GM12878 (cell line): ENCODE measurements at places on chromosomes 11 and 22. TPM values are rescaled to one million over a fixed set of nuclear protein-coding genes. Genes with fewer than 3 reads are reported as not detected.

MS4A15 gene
- 0.59 and 0.62 TPM in 2 replicates for polyA plus RNA-seq

GLYAT gene
- polyA plus RNA-seq, result not detected in 2 replicates

CADM1 gene
- polyA plus RNA-seq, result 0.15 and 0.21 TPM in 2 replicates

KRTAP5-2 gene
- not detected in 2 replicates for polyA plus RNA-seq

DNA sequence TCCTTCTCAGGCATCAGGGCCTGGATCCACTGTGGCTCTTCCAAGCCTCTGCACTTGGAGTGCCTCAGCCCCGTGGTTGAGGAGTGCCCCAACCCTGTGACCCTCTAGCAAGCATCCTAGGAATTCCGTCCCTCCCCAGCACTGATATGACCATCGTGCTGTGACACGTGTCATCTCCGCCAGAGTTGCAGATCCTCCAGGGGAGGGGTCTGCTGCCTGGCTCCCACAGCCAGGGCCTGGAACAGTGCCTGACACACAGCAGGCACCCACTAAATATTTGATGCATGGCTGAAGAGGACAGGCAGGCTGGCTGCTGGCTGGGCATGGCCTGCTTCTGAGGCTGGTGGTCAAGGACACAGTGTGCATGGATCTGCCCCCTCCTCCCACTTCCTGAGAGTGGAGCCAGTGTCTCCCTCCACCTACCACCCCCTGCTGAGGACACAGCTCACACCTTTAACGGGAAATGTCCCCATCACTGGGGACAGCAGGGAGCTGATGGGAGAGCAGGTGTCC lies 1.7 kb upstream of the CD81 start:
- no peaks in the 10 kb centered on the region for H3K36me3 ChIP-seq
- H3K4me3 ChIP-seq, result no peak overlapping the region
- DNase-seq, result no peak

- no peak overlapping the region for H3K4me3 ChIP-seq
- no peaks in the 10 kb centered on the region for H3K36me3 ChIP-seq
- DNase-seq, result no peak
- H3K4me1 ChIP-seq, result no peaks in the 10 kb centered on the region; the same call in 1 of the 2 replicates
- H3K27me3 ChIP-seq, result no peaks in the 10 kb centered on the region
Measured at GRCh38 chr22:19604711-19605268, 80.6 kb upstream of the CLDN5 start.

GRCh38 chr11:15930442-15931025 lies 425.8 kb downstream of the SOX6 start:
- no peak overlapping the region for H3K4me3 ChIP-seq
- no peaks in the 10 kb centered on the region for H3K36me3 ChIP-seq
- no peak for DNase-seq
- no peak overlapping the region for H3K27ac ChIP-seq
- H3K4me1 ChIP-seq, result no peaks in the 10 kb centered on the region
- no peaks in the 10 kb centered on the region for H3K27me3 ChIP-seq

DNA sequence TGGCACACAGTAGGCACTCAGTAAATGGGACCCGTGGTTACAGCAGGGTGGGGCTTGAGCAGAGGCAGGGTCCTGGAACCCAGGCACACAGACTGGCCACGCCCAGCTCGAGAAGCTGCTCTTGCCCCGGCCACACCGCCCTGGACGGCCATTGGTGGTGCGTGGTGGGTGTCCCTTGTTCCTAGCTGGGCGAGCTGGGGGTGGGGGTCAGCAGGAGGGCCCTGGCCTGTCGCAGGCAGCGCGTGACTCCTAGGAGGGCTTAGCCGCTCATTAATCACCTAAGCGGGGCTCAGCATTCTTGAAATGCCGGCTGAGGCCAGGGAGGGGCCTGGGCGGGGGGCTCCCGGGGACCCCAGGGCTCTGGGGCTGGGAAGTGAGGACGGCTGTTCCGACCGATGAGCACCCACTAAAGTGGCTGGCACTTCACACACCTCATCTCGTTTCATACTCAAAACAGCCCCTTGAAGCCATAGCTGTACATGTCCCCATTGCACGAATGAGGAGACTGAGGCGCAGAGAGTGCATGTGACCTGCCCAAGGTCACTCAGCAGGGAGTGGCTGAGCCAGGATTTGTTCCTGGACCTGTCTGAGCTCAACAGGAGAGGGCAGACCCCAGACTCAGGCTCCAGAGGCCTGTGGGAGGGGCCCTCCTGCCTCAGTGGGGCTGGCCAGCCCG lies 11.6 kb downstream of the MYRF start:
- no peaks in the 10 kb centered on the region for H3K27me3 ChIP-seq
- H3K4me1 ChIP-seq, result no peaks in the 10 kb centered on the region
- DNase-seq, result no peak
- H3K4me3 ChIP-seq, result no peak overlapping the region

- H3K36me3 ChIP-seq, result no peaks in the 10 kb centered on the region
- no peak for DNase-seq
- H3K27ac ChIP-seq, result no peak overlapping the region
- H3K4me3 ChIP-seq, result no peak overlapping the region
Measured at GRCh38 chr11:113267493-113267892, 46.9 kb upstream of the TTC12 start.

DNA sequence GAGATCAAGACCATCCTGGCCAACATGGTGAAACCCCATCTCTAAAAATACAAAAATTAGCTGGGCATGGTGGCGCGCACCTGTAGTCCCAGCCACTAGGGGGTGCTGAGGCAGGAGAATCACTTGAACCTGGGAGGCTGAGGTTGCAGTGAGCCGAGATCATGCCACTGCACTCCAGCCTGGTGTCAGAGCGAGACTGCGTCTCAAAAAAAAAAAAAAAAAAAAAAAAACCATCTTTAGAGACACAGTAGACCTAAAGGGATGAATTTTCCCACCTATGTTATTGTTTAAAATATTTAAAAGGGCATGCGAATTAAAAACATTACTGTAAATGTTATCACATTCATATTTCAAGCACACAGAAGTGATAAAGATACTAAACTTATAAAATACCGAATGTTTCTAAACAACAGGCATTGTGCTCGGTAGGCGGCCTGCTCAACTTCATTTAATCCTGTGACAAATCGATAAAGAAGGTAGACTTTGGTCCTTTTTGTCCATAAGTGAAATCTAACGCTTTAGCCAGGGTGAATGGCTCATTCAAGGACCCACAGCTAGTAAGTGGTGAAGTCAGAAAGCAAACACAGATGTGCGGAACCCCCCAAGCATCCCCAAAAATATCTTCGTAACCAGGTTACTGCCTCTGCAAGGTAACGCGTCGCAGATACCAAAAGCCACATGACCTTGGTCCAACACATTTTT lies 16.1 kb downstream of the NCAPD3 start:
- H3K4me1 ChIP-seq, result no peaks in the 10 kb centered on the region
- H3K4me3 ChIP-seq, result no peak overlapping the region
- no peak for DNase-seq
- peaks cover 10% of the 10 kb centered on the region for H3K36me3 ChIP-seq

DNA sequence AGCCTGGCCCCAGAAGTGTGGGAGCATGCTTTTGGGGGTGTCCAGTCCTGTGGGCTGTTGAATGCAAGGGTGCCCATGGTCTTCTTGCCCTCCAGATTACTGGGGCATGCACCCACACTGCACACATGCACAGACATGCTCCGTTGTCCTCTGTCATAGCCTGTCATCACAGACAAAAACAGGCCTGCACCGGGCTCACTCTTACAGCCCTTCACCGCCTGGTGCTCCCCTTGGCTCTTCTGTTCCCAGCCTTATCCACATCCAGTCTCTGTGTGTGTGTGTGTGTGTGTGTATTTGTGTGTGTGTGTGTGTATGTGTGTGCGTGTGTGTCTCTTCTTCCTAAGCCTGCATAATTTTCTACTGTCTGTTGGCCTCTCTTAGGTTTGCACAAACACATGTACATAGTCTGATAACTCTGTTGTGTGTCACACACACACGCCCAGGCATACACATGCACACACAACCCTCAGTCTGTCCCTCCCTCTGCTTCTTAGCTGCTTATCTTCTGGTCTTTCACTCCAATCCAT lies 23.4 kb upstream of the NECTIN1 start:
- DNase-seq, result no peak
- H3K4me1 ChIP-seq, result peaks cover 21% of the 10 kb centered on the region
- H3K27ac ChIP-seq, result peak overlapping the region; percentile 90
- H3K4me3 ChIP-seq, result peak overlapping the region; percentile 62
- H3K36me3 ChIP-seq, result no peaks in the 10 kb centered on the region

DNA sequence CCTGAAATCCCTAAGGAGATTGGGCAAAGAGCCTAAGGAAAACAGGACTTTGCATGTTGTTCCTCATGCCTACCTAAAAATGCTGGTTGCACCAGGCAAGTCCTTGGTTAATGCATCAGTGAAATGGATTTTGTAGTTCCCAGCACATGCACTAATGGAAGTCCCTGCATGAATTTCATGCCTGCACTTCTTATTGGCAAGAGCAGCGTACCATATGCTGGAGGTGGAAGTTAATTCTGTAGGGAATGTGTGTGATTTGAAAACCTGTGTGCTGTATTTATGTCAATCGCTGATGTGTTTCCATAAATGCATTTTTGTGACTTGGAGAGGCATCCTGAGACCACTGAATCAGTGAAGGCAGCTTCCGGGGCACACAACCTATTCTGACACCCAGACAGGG lies 140.3 kb upstream of the MTNR1B start:
- no peak overlapping the region for H3K4me3 ChIP-seq
- DNase-seq, result no peak
- no peaks in the 10 kb centered on the region for H3K4me1 ChIP-seq
- no peaks in the 10 kb centered on the region for H3K36me3 ChIP-seq

GRCh38 chr11:102470251-102470650 lies 17.7 kb upstream of the TMEM123 start:
- no peak overlapping the region for H3K27ac ChIP-seq
- H3K4me1 ChIP-seq, result peaks cover 18% of the 10 kb centered on the region
- H3K36me3 ChIP-seq, result no peaks in the 10 kb centered on the region
- H3K27me3 ChIP-seq, result no peaks in the 10 kb centered on the region
- no peak for DNase-seq

- no peaks in the 10 kb centered on the region for H3K4me1 ChIP-seq
- DNase-seq, result no peak
- H3K27me3 ChIP-seq, result no peaks in the 10 kb centered on the region
- H3K27ac ChIP-seq, result no peak overlapping the region
- no peaks in the 10 kb centered on the region for H3K36me3 ChIP-seq
- H3K4me3 ChIP-seq, result no peak overlapping the region
Measured at GRCh38 chr11:80315200-80315599, 874.4 kb upstream of the TENM4 start.

DNA sequence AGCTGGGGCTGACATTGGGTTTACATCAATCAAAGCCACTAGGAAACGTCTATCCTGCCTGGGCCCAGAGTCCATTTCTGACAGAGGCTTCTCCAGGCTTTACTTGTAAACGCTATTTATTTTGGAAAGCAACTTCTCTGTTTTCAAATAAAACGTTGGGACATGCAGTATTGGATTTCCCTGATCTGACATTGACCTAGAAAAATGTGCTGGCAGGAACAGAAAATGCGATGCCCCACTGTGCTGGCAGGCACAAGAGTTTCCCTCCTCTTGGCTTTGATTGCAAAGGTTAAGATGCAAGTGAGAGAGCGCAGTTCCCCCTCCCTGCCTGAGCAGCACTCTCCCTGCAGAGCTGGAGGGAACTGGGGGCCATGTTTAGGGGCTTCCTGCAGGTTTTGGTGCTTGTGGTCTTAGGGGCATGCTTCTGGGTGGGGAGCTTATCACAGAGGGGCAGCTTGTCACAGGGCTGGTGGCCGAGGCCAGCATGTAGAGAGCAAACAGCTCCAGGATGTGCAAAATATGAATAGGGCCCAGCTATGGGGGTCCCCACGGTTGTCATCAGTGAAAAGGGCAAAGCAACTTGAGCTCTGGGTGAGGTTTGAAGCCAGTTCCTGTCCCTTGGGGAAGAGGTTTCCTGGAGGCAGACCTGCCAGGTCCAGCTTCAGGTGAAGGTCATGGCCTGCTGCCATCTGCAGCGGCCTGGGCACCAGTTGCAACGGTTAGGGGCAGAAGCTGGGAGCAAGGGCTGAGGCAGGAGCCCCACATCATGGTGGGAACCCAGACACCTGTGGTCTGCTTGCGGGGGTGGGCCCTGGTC lies 42.3 kb upstream of the DKK3 start:
- H3K4me3 ChIP-seq, result no peak overlapping the region
- no peak overlapping the region for H3K27ac ChIP-seq
- no peak for DNase-seq
- no peaks in the 10 kb centered on the region for H3K27me3 ChIP-seq

GRCh38 chr11:48103621-48104567 lies 112.7 kb upstream of the OR4B1 start:
- H3K4me1 ChIP-seq, result peaks cover 49% of the 10 kb centered on the region
- no peaks in the 10 kb centered on the region for H3K27me3 ChIP-seq
- no peak for DNase-seq
- peak overlapping the region; percentile 17; the same call in 1 of the 2 replicates for H3K27ac ChIP-seq
